Left renal pelvis (tissue), 4 donors: ENCODE measurements at places on chromosomes 12 and 14. TPM values are rescaled to one million over a fixed set of nuclear protein-coding genes. Genes with fewer than 3 reads are reported as not detected.
A peak's percentile ranks its signal among the peaks of the same experiment; 100 is the strongest.

DNA sequence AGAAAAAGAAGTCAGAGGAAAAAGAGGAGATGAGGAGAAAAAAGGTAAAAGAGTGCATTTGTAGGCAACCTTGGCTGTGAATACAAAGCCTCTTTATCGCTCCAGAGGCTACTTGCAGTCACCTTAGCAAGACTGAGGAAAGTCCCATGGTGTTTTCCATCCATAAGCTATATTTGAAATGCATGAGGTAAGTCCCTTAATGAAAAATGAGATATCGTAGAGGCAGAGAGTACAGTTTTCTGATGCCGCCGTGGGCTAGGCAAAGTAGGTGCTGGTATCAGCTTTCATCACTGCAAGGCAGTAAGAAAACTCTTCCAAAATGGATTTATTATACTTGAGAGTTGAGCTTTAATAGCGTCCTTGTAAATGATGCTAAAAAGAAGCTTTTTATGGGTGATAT lies 186.8 kb downstream of the ASCL1 start:
- no peak for DNase-seq

The TMEM229B gene
- polyA plus RNA-seq: 3.3 TPM

DNA sequence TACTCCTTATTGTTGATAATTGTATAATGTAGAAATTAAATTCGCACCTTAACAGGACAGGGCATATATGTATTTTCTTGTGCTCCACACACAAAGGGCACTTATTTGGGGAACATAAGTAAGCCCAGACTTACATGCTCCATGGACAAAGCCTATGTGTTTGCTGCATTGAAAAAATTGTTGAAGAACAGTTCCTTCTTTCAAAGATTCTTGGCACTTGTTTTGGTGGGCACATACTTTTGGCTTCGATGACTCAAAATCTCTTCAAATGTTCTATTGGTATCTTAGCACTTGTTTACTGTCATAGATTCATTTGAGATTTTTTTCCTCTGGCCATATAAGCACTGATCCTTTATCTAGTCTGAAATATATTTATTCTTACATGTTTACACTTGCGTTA lies 1.4 kb upstream of the MAP4K5 start:
- DNase-seq: no peak

DNA sequence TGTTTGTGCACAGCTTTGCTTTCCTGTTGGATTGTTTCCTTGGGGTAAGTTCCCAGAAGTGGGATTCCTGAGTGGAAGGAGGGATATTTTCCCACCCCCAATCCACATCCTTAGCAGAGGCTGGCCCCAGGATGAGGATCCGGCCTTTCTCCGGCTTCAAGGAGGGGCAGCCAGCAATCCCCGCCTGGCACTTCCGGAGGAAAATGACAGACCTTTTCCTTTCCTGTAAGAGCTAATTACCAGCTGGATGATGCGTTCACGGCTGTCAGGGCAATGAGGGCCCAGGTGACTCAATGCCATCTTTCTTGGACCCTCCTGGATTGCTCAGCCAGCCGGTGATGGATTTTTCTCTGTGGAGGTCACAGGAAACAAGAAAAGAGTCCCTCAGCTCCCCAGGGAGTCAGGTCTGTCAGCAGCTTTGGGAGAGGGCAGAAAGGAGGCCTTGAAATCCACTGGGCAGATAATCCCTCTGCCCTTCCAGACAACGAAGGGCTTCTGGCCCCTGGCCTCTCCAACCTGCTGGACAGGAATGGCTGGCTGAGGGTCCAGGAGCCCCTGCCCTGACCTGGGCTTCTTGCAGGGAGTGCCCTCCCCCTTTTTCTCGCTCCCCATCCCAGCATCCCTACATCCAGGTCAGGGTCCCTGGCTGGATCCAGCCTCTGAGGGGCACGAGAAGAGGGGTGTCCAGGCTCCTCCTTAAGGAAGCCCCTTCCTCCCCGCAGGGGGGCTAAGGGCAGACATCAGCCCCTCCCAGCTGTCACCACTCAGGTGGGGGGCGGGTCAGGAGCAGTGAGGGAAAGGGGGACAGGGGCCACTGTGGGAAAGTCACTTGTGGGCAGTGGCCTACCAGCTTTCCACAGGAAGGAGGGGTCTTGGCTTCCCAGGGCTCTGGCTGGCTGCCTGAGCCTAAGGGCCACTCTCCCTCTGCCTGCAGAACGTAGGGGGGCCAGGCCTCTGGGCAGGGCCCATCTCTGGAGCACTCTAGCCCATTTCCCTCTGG lies 16.1 kb upstream of the CCDC85C start:
- DNase-seq: no peak

DNA sequence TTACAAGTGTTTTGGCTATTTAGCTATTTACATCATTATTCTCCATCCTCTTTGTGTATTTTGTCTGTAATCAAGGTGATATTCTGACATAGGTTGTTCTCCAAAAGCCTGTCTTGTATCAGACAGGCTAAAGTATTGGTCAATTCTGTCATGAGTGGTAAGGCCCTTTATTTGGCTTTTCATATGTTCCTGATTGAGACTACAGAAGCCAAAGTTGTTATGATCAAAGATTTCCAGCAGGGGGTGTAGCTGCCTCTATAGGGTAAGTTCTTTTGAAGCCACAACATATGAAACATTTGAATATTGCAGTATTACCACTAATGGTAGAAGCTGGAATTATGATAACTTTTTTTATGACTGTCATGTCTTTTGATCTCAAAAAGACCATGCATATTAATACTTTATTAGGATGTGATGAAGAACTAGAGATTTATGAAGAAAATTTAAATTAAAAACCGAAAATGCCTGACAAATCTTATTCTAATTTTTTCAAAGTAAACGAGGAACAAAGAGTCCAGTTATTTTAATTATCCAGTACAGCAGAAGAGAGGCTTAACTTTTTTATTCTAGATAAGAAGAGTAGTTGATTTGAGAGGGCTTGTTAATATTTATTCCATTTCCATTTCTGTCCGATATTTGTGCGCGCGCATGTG lies 3.4 kb upstream of the ARHGAP5 start:
- DNase-seq: peak; percentile 25
